ENCODE measurements at places on chromosomes 6 and 20.
A peak's percentile ranks its signal among the peaks of the same experiment; 100 is the strongest.

DNA sequence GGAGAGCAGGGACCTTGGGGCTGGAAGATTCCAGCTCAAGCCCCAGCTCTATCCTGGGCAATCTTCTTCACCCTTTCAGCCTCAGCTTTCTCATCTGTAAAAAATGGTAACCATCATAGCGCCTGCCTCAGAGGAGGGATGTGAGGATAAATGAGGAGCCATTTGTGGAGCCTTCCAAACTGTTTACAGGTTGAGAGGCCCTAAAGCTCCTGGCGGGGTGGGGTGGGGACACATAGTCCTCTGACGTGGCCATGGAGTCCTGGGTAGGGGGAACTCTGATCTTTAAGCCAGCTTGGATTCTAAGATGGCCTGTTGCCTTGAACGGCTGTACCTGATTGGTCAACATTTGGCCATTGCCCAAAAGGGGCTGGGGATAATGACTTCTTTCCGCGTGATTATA lies 111.1 kb downstream of the TOX2 start:
- no peak for DNase-seq

GRCh38 chr6:111559188-111560097 lies 46.2 kb downstream of the TRAF3IP2 start:
- peak; percentile 58 for DNase-seq

- no peak for DNase-seq
Observed at GRCh38 chr20:49811825-49812506, 662 bp upstream of the SLC9A8 start.

- DNase-seq: no peak
Observed at GRCh38 chr6:110390404-110390803, 25.0 kb downstream of the DDO start.

- DNase-seq: peak; percentile 29
Observed at GRCh38 chr6:170497841-170498301, 55.2 kb downstream of the PSMB1 start.

DNA sequence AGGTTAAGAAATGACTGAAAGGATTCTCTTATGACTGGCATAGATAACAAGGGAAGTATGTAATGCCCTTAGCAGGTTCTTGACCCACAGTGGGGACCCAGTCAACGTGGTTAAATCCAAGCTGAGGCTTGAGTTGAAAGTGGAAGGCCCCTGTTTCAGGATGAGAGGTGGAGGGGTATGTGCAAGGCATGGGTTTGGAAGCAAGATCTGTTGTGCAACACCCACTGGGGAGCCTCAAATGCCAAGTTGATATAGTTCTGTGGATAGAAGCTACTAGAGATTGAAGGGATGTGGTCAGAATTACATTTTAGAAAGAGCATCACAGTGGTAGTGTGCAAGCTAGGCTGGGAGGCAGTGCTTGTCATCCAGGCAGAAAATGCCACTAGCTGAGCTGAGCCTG lies 5.1 kb downstream of the PABPC1L start:
- DNase-seq: no peak

DNA sequence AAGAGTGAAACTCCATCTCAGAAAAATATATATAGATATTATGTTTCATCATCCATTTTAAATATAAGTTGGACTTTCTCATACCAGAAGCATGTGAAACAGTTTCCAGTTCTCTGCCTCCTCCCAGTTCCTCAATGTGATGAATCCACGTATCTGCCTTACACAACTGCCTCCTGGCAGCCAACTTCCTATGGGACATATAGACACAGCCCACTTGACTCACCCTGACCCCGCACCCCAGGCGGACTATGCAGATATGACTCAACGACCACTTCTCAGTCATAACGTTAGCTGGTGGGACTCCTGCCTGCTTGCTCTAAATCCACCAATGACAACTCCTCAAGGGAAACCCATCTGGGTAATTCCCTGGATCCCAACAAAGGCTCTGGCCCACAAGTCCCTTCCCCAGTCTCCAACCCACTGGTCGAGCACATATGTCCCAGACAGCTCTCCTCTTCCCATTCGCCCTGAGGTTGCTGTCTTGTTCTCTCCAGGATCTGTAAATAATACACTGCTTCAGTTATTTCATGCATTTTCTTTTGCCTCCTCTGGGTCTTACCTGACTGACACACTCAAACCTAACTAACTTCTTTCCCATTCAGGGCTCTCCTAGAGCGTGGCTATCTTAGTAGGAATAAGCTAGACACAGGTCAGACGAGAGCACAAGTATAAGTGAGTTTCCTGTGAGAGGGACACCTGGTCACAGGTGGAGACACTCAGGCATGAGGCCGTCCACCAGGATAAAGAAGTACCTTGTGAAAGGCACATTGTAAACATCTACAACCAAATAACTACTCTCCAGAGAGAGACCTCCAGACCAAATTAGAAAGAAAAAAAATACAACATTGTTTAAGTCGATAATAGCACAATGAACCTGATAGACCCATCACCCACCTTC lies 548.5 kb downstream of the CD83 start:
- no peak for DNase-seq

GRCh38 chr20:13382786-13383185 lies 161.7 kb downstream of the ISM1 start:
- no peak for DNase-seq

DNA sequence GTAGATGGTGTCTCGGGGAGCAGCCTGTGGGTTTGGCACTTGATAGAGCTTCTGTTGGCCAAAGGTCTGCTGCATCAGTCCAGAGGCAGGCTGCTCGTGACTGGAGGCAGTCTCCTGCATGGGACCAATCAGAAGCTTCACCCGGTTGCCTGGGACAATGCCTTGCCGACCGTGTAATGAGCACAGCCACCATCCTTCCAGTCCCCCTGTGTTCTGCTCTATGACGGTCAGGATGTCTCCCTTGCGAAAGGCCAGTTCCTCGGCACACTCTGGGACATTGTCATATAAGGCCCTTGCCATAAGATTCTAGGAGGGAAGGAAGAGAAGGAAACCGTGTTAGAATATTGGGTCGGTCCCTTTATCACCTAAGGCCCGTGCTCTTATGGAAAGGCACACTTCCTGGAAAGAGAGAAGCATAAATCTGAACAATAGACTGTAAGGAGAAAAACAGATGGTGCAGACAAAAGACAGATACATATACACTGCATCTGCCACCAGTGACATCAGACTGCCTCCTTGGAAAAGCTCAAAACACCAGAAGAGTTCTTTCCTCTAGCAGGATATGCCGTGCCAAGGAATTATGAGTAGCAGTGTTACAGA lies 18.9 kb downstream of the NEDD9 start:
- peak; percentile 65 for DNase-seq

- DNase-seq: no peak
Observed at GRCh38 chr6:8054276-8054675, 9.9 kb downstream of the BLOC1S5 start.

GRCh38 chr6:165847407-165848085 lies 184.5 kb upstream of the PDE10A start:
- no peak for DNase-seq

- DNase-seq: no peak
Observed at GRCh38 chr6:73006146-73006545, 219.2 kb downstream of the KHDC1L start.

- DNase-seq: peak; percentile 22
Observed at GRCh38 chr6:104955927-104956730, 778 bp upstream of the LIN28B start.

DNA sequence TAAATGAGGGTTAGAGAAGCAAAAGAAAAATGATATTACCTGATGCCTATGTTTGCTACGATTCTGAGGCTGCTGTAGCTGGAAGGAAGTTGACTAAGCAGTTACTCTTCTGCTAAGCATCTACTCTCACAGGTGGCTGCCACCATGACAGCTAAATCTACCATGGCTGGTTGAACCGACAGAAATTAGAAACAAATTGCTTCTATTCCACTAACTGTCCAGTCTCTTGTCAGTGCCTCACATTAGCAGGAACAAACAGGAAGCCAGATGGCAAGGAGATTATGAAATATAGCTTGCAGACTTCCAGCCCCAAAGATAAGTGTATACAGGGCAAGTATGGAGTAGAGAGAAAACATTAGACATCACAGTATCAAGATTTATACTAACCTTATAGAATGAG lies 59.4 kb upstream of the TMEM200A start:
- no peak for DNase-seq

DNA sequence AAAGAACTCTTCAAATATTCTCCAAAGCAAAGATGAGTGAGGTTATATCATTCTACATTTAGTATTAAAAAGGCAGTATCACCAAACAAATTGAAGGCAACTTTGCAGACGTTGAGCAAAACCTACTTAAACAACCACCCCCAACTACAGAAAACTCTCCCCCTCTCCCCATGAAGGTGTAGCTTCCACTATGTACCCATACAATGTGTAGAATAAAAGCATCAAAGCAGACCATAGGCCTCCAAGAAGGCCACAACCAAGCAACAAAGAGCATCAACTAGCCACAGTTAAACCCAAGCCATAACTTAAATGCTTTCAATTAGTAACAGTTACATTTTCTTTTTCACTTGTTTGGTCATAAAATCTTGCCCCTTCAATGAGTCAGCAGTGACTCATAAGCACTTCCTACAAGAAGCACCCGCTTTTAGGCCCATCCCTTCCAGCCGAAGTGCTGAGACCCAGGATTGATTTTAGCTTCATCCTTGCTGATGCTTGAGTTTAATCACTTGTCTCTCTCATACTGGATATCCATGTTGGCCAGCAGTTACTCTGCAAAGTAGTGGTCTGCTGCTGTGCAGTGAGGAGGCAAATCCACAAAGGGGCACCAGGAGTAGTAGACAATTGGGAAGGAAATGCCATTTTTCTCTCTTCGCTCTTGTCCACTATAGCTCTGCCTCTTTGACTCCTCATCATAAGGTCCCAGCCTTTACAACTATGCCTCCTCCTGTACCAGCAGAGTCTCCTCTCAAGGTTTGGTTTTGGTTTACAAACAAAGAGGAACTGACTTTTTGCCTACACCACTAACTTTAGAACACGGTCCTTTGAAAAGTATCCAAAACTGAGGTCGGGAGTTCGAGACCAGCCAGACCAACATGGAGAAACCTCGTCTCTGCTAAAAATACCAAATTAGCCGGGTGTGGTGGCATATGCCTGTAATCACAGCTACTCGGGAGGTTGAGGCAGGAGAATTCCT lies 8.4 kb upstream of the NUP153 start:
- no peak for DNase-seq

GRCh38 chr6:109508166-109508860 lies 25.3 kb upstream of the ZBTB24 start:
- no peak for DNase-seq

DNA sequence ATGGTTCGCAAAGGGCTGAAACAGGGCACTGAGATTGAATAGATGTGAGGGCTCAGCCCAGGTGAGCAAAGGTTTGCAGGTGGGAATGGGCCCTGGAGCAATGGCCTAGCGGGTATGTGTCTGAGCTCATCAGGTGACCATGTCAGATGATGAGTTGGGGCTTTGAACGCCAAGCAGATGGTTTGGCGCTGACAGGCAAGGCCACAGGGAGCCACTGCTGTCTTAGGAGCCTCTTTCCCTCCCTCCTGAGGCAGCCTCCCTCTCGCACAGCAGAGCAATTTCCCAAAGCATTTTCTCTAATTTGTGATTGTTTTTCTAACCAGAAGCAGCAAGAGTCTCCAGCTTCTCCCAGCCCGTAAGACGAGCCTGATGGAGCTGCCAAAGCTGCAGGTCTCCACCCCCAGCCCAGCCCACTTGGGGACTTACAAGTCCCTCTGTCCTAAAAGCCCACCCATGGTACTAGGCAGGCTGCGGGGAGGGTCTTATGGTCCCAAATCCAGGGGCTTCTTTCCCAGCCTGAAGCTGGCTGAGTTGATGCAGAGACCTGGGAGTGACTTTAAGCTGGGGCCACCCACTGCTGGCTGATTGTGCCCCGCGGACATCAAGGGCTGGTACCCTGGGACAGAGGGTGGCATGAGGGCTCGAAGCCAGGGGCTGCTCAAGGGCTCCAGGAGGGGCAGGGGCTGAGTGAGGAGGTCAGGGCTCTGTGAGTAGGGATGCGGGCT lies 11.6 kb downstream of the CDH22 start:
- DNase-seq: no peak

- no peak for DNase-seq
Observed at GRCh38 chr20:44537993-44538392, 16.1 kb upstream of the SERINC3 start.

DNA sequence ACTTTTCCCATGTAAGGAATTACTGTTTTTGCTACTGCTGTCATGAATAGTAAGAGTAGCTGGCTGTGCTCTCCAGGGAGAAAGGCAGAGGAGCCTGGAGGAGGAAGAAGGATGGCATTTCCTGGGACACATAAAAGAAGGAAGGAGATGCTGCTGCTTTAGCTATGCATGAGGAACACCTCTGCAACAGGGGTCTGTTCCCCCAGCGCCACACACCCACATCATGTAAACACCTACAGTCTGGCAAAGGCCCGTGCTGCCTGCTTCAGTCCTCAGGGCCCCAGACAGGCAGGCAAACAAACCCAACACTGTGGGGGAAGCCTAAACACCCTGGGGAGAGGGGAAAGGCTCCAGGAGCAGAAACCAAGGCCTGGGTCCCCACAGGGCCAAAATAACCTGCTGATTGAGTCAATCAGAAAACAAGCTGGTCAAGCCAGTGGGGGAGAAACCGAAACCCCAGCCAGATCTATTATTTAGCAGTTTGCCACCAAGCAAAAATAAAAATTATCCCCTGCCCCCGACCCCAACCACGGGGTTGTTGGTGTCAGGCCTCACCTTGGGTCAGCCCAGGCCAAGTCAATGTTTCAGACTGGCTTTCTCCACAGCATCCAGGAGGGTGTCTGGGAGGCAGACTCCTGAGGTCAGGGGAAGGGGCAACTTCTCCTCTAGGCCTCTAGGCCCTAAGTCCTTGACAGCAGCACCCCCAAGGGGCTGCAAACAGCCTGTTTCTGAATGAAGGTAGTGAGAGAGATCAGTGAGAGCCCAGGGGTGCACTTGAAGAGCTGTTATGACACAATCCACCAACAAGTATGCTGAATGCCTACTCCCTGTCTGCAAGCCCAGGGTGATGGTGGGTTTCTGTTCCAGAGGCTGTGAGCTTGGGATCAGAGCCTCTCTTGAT lies 34.6 kb upstream of the SCUBE3 start:
- no peak for DNase-seq

- no peak for DNase-seq
Observed at GRCh38 chr6:126039284-126039683, 52.9 kb downstream of the TRMT11 start.

DNA sequence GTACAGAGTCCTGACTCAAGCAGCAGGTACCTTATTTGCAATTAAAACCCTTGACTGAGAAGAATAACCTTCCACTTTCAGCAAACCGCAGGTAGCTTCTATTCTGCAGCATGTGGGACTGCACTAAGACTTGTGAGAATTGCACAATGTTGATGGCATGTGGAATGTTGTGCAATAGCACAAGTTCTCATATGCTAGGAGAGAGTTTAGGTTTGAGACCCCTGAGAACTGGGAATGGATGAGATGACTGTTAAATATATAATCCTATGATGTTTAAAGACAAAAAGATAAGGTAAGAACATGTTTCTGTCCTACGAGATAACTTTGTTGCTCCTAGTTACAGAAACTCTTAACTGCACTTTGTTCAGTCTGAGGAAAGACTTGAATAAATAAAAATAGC lies 194.6 kb downstream of the OTOR start:
- no peak for DNase-seq

All from femur (tissue), 1 donor.